Activated naive CD4-positive, alpha-beta T cell treated with anti-CD3 and anti-CD28 coated beads, Interleukin-2, amount 50 U/mL, for 72 hours (primary cell): ENCODE measurements at places on chromosomes 12 and 14. TPM values are rescaled to one million over a fixed set of nuclear protein-coding genes. Genes with fewer than 3 reads are reported as not detected.

Gene ZC2HC1C
- total RNA-seq: 1.5 TPM

Gene FGF6
- total RNA-seq: not detected

Gene SERPINA1
- total RNA-seq: 29.9 TPM

Gene SLC39A5
- total RNA-seq: 2.0 TPM

Gene TRIM9
- total RNA-seq: 3.1 TPM

Gene PLBD1
- not detected for total RNA-seq

Gene RNASE7
- not detected for total RNA-seq

Gene SMIM41
- not detected for total RNA-seq

Gene PAX9
- total RNA-seq: not detected

Gene KRT73
- 0.98 TPM for total RNA-seq

Gene MAP1LC3B2
- not detected for total RNA-seq

Gene ACOT6
- total RNA-seq: not detected

- no peak for DNase-seq
Observed at GRCh38 chr14:91582761-91583160, 72.7 kb upstream of the PPP4R3A start.

DNA sequence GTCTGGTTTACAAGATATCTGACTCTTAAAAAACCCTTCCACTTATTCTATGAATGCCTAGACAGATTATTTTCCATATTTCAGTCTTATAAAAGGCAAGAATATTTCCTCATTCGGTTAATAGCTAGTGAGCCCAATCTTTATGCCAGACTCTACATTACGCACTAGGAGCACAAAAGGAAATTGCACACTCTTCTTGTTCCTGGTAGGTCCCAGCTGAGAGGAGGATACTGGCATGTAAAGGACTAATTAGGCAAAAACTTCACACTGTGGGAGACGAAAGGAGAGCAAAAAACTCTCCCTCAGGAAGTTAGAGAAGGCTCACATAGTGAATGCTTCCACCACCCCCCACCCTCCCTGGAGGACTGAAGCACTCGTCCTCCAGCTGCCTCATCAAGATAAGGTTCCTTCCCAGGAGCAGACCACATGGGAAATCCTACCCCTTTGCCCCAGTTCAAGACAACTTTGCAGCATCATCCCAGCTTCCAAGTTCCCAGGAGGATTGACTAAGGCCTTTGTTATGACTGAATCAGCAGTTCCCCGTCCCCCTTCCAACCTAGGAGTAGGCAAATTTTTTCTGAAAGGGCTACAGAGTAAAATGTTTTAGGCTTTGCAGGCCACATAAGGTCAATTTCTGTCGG is 14.5 kb downstream of the CAPZA3 start:
- DNase-seq: no peak

DNA sequence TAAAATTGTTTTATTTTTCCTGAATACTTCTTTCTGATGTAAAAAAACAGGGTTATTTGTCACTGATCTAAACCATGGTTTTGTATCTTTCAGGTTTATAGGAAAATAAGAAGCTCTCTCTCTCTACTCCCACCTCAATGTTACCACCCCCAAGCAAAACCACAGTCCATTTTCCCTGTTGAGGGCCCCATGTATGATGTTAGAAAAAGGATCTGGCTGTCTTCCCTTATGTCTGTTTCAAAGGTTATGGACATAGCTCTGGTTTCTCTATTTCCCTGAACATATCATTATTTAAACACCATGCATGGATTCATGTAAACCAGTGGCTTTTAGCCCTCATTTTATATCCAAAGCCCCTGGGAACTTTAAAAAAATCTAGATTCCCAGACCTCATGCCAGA is 649.0 kb upstream of the TBX3 start:
- no peak for DNase-seq

DNA sequence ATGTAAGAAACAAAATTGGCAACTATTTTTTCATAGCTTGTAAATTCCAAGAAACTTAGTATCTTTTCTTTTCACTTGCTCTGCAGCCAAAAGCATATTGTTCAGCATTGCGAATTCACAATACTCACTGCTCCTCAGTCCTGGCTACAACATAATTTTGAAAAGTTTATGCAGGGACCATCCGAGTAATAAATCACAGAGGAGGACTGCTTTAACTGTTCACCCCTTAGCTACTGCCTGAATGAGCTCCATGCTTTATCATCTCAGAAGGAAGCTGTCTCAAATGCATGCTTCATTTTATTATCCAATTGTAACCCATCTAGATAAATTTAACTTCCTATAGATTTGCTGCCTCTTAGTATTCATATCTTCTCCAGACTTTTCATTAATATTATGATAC is 827.8 kb downstream of the DIO2 start:
- no peak for DNase-seq

GRCh38 chr14:74418031-74418430 is 8.0 kb downstream of the SYNDIG1L start:
- no peak for DNase-seq

- no peak for DNase-seq
Observed at GRCh38 chr14:72812292-72812851, 81.5 kb downstream of the DPF3 start.

- no peak for DNase-seq
Observed at GRCh38 chr14:90726656-90727055, 89.6 kb downstream of the TTC7B start.

DNA sequence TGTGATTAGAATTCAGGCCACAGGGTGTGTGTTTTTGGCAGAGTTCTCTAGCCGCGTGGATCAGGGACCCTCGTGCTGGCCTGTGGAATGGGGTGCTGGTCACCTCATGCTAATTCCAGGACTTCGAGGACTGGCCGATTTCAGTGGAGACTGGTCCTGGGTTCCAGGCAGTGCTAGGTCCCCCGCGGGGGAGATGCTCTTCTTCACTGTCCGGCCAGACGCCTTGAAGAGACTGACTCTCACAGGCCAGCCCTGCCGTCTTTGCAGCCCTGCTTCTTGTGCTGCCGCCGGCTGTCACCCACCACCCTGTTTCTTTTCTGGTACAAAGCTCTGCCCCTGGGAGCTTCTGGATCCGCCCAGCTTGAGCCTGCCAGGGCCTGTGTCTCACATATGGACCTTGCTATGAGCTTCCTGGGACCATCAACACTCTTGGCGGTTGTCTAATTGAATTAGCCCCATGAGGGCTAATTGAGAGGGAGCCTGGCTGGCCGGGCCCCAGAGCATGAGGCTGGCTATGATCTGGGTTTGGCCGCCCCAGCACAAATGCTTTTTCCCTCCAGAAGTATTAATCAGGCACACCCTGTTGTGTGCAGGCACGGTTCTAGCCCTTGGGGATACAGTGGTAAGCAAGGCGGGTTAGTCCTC is 8.2 kb downstream of the MLXIP start:
- DNase-seq: no peak

GRCh38 chr14:45135156-45135555 is 574 bp upstream of the FANCM start:
- DNase-seq: peak; percentile 9

GRCh38 chr14:38964630-38965029 is 138.4 kb downstream of the SEC23A start:
- no peak for DNase-seq

DNA sequence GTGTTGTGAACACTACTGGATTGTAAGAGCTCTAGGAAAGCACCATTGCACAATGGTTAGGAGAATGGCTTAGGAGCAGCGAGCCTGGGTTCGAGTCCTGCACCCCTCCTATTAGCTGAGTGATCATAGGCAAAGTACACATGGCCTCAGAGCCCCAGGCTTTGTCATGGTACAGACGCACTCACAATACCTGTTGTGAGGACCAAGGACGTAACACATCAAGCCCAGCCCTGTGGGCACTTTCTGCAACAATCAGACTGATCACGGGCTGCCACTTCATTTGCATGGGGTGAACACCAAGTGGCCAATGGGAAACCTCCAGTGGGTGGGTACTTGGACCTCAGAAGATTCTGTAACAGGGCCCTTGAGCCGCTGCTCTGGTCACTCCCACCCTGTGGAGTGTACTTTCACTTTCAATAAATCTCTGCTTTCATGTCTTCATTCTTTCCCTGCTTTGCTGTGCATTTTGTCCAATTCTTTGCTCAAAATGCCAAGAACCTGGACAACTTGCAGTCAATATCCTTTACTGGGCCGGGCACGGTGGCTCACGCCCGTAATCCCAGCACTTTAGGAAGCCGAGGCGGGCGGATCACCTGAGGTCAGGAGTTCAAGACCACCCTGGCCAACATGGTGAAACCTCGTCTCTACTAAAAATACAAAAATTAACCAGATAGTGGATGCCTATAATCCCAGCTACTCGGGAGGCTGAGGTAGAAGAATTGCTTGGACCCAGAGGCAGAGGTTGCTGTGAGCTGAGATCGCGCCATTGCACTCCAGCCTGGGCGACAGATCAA is 28.2 kb downstream of the GLRX5 start:
- no peak for DNase-seq
